Stimulated activated CD8-positive, alpha-beta memory T cell treated with anti-CD3 and anti-CD28 coated beads, Interleukin-7, amount 100 ng/mL, for 1 hour (primary cell): ENCODE measurements at places on chromosomes 11 and 22.

- no peak for DNase-seq
These were observed 52.6 kb downstream of the SWAP70 start for GRCh38 chr11:9716275-9717039.

DNA sequence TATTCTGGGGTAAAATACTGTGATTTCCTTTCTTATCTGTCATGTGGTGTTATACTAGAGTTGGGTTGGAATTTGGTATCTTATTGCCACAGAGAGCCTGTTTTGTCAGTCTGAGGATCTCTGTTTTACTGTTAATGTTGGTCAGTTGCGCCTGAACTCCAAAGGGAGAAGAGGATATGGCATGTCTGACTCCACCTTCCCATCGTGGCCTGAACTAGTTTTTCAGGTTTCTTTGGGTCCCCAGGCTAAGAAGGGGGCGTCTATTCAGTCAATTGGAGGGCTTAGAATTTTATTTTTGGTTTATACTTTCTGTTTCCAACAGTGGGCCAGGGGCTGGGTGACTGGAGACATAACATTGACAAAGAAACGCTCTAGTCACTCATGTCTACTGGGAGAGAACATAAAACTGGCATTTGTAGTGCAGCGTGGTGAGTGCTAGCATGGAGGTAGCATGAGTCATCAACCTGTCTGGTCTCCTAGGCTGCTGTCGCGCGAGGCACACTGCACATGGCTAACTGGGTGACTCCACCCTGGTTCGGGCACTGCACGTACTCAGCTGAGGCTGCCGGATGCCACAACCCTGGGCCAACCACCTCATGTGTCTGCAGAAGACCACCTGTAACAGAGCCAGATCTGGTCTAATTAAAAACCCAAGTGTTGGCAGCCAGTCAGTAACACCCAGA is 120.1 kb upstream of the OR9Q1 start:
- DNase-seq: peak; percentile 1

DNA sequence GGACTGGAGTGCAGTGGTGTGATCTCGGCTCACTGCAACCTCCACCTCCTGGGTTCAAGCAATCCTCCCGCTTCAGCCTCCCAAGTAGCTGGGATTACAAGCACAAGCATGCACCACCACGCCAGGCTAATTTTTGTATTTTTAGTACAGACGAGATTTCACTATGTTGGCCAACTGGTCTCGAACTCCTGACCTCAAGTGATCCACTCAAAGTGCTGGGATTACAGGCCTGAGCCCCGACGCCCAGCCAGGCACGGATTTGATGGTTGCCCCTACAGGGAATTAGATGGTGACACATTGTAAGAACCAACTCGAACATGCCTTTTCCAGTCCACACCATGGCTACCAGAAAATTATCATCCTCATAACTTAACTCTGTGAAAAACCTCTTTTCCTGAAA is 26.8 kb upstream of the RTL6 start:
- DNase-seq: no peak

DNA sequence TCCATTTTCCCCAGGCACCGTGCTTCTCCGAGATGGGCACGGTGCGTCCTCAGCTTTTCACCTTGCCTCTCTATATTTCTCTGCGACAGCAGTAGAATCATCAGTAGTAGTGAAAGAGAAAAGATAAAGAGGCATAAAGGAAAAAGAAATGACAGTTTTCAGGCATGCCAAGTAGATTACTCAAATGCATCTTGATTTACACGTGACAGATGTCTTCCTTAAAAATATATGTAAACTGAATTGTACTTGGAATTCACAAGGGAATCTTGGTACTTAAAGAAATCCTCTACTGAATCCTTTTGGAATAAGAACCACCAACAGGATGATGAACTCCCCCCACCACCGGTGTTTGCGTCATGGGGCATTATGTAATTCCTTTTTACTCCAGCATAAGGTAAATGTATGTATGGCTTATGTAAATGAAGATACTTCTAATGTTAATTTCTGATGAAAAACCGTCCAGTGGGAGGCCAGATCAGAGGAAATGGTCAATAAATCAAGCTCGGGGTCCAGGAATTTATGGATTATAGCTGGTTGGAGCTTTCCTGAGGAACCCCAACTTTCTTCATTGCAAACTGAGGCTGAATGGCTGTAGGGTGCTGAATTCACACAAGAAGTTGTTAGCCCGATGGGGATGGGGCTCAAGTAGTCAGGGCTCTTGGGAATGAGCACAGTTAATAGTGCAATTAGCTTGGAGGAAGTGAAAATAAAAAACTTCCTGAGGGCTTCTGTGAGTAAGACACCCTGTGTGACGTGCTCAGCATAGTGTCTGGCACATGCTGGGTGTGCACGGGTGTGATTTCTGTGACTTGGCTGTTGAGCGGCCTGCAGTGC is 630.4 kb downstream of the OPCML start:
- DNase-seq: no peak

DNA sequence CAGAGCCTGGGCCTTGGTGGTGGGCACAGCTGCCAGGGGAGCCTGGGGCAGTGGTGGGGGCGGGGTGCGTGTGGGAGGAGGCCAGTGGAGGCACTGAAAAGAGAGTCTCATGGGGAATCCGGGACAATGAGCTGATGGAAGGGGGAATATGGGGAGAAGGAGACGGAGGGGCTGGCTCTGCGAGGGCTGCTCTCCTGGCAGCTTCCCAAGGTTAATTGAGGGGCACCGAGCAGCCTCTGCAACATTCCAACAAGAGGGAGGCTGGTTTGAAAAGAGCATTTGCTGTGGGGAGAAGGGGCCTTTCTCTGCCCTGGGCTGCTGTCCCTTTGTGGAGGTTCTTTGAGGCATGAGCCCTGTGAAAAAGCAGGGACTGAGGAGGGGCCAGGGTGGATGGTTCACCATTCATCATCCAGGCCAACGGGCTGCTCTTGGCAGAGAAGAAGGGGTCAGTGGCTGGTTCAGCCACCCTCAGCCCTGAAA is 9.4 kb upstream of the IGSF9B start:
- DNase-seq: no peak

DNA sequence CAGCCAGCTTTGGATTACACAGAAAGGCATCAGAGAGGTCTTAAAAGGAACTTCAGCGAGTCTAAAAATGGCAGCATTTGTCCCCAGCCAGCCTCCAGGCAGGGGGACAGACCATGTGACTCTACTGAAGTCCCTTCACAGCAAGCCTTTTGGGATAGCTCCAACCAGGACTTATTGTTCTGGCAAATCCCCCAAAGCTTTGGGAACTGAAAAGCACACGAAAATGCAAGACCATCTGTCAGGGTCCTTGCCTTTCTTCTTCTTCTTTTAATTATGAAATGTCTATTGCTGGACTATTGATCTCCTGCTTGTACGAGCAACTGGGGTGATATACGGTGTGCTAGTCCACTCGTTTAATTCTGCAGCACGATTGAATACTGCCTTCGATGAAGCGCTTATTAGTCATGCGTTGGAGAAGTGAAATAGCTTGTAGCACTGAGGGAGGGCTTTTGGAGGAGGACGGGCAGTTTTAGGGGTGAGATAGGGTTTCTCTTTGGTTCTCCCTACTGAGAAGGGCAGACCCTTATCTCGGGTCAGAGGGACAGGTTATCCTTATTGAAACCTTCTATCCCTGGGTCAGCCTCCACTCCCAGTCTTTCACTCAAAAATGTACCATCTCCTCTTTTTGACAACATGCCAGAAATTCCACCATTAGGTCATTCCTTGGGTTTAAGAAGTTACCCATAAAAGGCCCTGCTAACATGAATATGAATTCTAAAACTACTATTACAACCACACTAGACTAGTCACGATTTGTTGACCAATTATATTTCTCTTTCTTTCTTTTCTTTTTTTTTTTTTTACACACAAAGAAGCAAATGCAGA is 416.4 kb downstream of the MIAT start:
- no peak for DNase-seq

DNA sequence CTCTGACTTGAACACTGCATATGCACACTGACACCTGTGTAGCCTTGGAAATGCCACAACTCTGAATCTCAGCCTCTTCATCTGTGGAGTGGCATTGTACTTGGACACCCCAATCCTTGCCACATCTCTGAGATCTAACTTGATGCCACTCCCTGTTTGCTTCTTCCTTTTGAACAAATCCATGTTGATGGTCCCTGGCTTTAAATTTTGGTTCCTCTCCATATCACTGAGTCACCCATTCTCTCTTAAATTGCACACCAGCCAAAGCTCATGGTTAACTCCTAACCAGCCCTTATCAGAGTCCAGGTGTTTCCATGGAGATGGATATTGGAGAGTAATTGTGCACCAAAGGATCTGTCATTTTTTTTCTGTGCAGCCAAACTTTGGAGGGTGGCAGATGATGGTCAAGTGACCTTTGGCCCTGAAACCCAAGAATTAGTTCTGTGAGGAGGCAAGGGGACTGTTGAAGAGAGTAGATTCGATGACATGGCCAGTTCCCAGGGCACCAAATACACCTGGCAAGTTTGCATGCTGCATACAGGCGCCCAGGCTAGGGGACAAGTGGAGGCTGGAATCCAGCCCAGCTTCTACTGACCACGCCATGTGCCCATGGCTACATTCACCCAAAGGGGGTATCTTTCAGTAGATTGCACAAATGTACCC is 25.1 kb upstream of the PAMR1 start:
- DNase-seq: no peak

GRCh38 chr11:9664276-9665171 is 647 bp downstream of the SWAP70 start:
- no peak for DNase-seq

GRCh38 chr22:31148953-31149627 is 8.8 kb upstream of the PLA2G3 start:
- DNase-seq: no peak

GRCh38 chr11:66121466-66121865 is 51.4 kb downstream of the PACS1 start:
- DNase-seq: no peak

- DNase-seq: no peak
These were observed 1.7 kb downstream of the UBQLNL start for GRCh38 chr11:5514841-5515240.

- DNase-seq: peak; percentile 43
These were observed 3.4 kb upstream of the IGLL5 start for GRCh38 chr22:22884010-22884887.

- DNase-seq: no peak
These were observed 110.0 kb downstream of the OSBP2 start for GRCh38 chr22:30804626-30805025.

DNA sequence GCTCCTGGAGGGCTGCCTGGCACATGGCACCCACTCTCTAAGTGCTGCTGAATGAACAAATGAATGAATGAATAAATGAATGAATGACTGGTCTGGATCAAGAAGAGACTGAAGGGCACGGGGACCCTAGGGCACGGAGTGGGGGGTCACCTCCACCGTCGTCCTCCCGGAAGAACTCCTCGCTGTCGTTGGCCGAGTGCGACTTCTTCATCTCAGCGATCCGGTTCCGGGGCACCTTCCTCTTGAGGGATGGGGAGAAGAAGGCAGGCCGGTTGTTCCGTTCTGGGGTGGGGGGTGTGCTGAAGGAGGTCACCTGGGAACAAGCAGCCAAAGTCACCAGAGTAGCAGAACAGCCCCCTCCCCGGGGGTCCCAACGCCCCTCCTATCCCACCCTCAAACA is 36.0 kb downstream of the NUP50 start:
- DNase-seq: no peak

- no peak for DNase-seq
These were observed 27.1 kb downstream of the MYEOV start for GRCh38 chr11:69320756-69321741.

DNA sequence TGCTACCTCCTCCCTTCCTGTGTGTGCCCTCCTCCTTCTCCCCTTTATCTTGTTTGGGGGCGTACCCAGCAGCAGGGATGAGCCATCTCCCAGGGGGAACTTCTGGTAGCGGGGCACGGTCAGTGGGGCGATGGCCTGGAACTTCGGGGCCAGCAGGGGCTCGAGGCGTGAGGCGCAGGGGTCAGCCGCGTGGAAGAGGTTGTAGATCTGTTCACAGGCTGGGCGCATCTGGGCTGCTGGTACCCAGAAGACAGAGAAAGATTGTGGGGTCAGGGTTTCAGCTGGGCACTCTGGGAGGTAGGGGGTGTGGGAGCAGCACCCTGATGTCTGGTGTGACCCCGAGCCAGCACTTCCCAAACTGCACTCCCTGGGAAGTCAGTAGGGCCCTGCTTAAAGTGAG is 9.1 kb downstream of the PITPNM1 start:
- DNase-seq: no peak

DNA sequence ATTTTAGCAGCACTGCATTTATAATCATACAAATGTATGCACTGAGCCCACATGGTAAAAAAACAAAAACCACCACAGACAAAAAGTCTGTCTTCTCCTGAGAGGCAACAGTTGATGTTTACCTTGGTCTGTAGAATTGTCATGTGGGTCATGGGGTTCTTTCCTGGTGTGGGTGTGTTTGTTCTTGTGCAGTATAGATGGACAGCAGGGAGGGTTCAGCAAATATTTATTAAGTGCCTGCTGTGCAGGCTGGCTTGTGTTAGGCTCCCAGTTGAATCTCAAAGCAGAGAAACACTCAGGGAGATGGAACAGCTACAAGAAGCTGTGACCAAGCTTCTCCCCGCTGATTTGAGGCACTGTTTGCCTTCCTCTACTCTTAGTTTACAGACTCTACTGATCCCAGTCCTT is 82.2 kb downstream of the PISD start:
- DNase-seq: no peak

DNA sequence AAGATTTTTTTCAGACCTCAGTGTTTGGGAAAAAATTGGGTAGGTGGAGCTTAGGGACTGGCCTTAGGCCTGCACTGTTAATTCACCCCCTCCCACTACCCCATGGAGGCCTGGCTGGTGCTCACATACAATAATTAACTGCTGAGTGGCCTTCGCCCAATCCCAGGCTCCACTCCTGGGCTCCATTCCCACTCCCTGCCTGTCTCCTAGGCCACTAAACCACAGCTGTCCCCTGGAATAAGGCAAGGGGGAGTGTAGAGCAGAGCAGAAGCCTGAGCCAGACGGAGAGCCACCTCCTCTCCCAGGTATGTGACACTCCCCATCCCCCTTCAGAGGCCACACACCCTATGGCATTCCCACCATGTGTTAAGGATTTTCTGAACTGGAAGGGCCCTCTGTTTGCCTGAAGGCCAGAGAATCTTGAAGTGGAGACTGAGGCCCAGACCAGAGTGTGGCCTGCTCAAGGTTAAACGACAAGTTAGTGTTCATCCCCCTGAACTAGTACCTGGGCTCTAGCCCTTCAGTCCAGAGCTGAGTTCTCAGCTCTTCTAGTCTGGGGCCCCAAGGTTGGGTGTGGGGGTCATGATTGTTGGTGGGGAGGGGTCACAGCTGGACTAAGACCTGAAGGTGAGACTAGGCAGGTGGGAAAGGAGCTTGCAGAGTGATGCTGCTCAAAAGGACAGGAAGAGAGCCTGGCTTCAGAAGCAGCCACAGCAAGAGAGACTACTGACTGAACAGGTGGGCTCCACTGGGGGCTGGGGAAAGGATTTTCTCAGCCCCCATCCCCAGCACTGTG is 2.3 kb upstream of the FOLR1 start:
- DNase-seq: no peak

GRCh38 chr11:124732230-124732629 is 7.5 kb upstream of the NRGN start:
- DNase-seq: no peak
